ENCODE measurements at places on chromosomes 12 and 14. TPM values are rescaled to one million over a fixed set of nuclear protein-coding genes. Genes with fewer than 3 reads are reported as not detected.

Gene P3H3
- 38.0 TPM for total RNA-seq

Gene TMEM119
- total RNA-seq, result 0.85 TPM

- no peak for DNase-seq
These were observed 34.1 kb upstream of the TUBA1C start for GRCh38 chr12:49230805-49231194.

DNA sequence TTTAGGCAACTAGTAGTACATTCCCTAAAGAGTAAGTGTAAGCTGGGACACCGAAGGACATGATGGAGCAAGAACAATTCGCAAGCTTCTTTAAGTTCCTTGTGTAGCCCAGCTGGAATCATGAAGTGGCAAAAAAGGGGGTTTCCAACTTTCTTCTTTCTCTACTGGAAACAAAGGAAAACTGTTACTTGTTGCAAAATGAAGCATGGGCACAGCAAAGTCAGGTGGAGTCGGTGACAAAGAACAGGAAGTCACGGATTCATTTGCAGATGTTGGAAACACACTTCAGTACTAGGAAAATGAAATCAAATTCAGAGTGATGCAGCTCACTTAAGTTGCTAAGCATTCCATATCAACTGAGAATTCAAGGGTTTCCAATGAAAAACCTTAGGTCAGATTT lies 706.9 kb upstream of the STXBP6 start:
- peak; percentile 8 for DNase-seq

GRCh38 chr14:65472189-65472588 lies 59.7 kb downstream of the FUT8 start:
- DNase-seq, result peak; percentile 57

GRCh38 chr12:75725521-75726111 lies 214.2 kb upstream of the KRR1 start:
- no peak for DNase-seq

GRCh38 chr14:65077318-65077717 lies 25.0 kb downstream of the MAX start:
- peak; percentile 52 for DNase-seq

DNA sequence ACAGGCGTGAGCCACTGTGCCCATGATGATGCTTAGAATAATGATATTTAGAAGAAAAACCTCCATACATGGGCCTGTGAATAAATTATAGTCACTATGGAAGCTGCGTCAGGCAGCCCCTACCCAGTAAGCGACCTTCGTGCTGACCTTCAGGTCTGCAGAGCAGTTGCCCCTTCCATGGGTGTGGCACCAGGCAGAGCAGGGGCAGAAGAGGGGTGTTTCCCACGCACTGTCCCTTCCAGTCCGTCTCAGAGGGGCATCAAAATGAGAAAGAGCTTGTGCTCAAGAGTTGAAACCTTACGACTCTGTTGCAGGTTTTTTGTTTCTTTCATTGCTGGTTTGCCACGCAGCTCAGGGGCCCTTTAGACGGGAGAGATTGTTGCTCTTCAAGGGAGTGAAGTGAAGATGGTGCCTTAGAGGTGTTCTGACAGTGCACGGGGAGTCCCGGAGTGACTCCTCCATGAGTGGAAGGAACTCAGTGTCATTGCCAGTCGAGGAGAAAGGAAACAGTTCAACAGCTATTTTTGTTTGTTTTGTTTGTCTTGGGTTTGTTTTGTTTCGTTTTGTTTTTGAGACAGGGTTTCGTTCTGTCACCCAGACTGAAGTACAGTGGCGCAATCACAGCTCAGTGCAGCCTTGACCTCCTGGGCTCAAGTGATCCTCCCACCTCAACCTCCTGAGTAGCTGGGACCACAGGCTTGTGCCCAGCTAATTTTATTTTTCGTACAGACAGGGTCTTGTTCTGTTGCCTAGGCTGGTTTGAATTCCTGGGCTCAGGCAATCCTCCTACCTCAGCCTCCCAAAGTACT lies 13.9 kb downstream of the CKB start:
- peak; percentile 8 for DNase-seq

DNA sequence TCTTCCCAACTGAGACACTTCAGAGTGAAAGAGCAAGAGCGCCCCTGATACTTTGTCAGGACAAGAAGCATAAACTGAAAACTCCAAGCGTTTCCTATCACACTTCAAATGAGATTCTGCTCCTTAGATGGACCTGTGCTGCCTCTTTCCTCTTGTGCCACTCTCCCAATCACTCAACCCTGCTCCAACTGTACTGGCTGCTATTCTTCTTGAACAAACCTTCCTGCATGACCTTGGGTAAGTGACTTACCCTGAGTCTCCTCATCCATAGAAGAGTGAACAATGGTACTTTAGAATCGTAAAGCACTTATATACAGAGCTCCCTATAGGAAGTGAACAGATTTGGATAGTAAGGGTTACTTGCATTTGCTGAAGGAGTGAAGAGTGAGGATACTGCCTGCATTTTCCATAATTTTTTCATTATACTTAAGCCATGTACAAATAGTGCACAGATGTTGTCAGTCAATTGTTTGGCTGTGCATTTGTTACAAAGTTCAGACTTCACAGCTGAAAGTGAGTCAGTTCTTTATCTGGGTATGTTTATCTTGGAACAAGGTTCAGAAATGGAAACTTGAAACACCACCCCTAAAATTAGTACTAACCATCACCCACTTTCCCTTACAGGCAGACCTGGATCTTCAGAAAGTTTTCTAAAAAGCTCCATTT lies 10.8 kb downstream of the MTERF2 start:
- no peak for DNase-seq

DNA sequence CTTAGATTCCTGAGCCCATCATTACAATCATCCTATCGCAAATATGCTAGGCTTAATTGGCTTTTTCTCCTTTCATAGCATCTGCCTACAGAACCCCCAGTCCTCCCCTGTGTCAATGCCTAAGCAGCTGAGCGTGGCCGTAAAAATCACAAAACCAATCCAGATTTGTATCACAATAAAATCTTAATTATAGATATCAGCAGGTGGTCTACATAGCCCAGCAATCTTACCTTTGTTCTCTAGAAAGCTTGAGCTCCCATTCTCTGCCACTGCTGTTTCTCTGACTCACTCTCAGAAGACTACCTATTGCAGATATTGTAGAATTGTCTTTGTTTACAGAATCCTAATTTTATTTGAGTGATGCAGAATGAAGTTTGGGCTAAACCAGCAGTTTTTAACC lies 37.9 kb upstream of the PPM1A start:
- no peak for DNase-seq

DNA sequence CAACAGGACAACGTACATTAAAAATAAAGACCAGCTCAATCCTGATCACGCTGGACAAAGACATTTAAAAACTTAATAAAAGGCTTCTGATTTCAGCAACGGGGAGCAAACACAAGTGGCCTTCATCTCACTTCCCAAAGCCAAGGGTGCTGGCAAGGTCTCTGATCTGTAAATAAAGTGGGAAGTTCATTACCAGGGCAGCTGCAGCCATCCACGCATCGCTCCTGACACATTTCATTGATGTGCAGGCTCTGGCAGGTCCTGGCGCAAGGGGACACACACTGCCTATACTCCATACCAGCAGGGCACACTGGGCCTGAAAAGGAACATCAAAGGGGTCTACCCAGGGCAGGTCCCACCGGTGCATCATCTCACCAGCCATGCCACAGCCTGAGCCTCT lies 51.0 kb downstream of the VWF start:
- DNase-seq, result peak; percentile 9

GRCh38 chr14:105123981-105124765 lies 44.4 kb downstream of the JAG2 start:
- no peak for DNase-seq

Data from H7 (cell line).